ENCODE measurements at places on chromosomes 5 and 9. TPM values are rescaled to one million over a fixed set of nuclear protein-coding genes. Genes with fewer than 3 reads are reported as not detected.

SNCAIP gene
- not detected for total RNA-seq

- no peak for DNase-seq
Observed at GRCh38 chr9:129320575-129321285, 142.7 kb upstream of the IER5L start.

- DNase-seq: no peak
Observed at GRCh38 chr5:154198611-154199230, 8.2 kb downstream of the GALNT10 start.

- no peak for DNase-seq
Observed at GRCh38 chr9:134605966-134606357, 35.6 kb upstream of the COL5A1 start.

DNA sequence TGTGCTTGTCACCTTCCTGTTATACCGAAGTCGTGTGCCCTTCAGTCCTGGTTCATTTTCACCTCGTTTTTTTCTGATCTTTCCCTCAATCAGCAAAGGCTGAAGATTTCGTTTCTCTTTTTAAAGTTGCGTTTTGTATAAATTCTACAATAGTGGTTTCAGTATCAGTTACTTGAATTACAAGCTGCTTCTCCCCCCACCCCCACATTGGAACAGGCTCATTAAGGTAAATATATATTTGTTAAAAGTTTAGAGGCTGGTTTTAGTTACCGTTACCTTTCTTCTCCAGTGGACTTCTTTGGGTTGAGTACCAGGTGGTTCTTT lies 881 bp downstream of the SUB1 start:
- no peak for DNase-seq

All from naive thymus-derived CD8-positive, alpha-beta T cell (primary cell).